T-helper 1 cell (primary cell): ENCODE measurements at places on chromosomes 5 and 9.

DNA sequence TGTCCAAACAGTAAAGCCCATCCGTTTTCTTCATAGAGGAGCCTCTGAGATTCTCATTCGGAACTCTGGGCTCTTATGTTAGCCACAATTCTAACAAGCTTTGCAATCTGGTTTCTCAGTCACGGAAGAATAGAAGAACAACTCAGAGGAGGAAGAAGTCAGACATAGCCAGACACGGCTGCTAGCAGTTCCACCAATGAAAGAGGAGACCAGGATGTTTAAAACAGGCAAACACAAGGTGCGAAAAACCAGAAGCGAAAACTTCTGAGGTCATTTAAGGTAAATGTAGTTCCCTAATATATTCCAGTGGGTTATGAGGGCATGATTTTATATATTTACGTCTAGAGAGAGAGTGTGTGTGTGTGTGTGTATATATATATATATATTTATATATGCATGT, 34.1 kb upstream of the GDNF start:
- DNase-seq: no peak

DNA sequence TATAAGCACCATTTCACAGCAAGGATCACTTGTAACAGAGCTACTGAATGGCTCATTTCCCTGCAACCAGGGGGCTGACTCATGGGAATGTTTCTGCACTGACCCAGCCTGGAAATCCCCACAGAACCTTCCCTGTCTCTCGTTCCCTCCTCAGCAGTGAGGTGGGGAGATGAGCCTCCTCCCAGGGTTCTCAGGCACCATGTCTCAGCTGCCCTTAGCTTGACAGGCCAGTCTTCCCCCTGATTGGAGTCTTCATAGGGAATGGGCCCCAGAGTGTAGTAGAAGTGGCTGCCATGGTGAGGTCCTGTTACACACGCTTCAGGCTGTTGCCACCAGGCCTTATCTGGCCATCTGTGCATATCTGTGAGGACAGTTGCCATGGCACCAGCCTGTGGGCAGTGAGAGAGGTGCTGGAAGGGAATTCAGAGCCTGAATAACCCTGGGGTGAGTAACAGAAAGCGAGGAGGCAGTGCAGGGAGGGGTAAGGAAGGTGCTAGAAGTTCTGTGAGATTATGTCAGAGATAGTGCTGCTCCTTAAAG, 324.4 kb downstream of the ENC1 start:
- DNase-seq: no peak

DNA sequence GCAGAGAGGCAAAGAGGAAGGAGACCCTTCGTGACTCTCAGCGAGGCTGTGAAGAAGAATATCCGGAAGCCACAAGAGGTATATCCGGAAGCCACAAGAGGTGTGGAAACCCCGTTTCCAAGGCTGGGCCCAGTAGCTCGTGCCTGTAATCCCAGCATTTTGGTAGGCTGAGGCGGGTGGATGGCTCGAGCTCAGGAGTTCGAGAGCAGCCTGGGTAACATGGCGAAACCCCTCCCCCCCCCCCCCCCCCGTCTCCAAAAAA, 612 bp upstream of the BBLN start:
- DNase-seq: peak; percentile 53

GRCh38 chr5:168583742-168584482, 4.7 kb upstream of the PANK3 start:
- no peak for DNase-seq

- DNase-seq: no peak
These were observed 58.0 kb upstream of the ROR2 start for GRCh38 chr9:92008041-92008440.

GRCh38 chr9:123033864-123034601, 566 bp downstream of the GPR21 start:
- DNase-seq: no peak

DNA sequence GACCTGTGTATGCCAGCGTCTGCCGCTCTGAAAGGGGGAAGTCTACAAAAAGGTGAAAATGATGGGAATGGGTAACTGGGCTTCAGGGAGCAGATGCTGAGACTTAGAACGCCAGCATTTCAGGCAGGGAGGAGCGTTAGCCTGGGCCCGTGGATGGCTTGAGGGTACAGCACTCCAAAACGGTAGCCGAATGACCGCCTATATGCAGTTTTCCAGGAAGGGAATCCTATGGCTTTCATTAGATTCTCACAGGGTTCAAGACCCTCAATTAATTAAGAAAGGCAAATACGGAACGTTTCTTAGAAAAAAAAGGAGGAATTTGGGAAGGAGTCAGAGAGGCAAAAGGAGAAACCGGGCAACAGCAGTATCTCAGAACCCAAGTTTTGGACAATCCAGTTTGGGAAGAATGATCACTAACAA, 639 bp downstream of the AMACR start:
- DNase-seq: no peak

GRCh38 chr5:95791751-95792150, 30.8 kb downstream of the GLRX start:
- DNase-seq: no peak

- DNase-seq: no peak
These were observed 34.9 kb upstream of the RPS23 start for GRCh38 chr5:82313016-82313415.

- no peak for DNase-seq
These were observed 309.6 kb downstream of the DTWD2 start for GRCh38 chr5:118678746-118679145.

- no peak for DNase-seq
These were observed 228.2 kb downstream of the SYK start for GRCh38 chr9:91029650-91030361.
